ENCODE measurements at places on chromosomes 3 and 15.

DNA sequence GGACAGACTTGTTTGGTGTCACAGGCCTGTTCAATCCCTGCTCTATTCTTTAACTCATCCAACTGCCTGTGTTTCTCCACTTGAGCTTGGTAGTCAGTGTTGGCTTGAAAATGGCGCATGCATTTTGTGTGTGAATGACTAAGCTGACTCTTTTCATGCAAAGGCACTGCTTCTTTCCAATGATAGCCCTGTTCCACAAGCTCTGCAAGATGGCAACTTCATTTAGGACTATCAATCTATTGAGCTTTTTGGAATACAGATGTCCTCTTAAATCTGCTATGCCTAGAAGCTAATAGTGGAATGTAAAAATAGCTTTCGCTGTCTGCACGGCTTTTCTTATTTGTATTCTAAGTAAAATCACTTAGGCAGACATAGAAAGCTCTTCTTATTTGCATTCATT is 33.6 kb upstream of the SYNPR start:
- no peak for DNase-seq

GRCh38 chr3:17639257-17639656 is 103.2 kb downstream of the TBC1D5 start:
- DNase-seq, result no peak

DNA sequence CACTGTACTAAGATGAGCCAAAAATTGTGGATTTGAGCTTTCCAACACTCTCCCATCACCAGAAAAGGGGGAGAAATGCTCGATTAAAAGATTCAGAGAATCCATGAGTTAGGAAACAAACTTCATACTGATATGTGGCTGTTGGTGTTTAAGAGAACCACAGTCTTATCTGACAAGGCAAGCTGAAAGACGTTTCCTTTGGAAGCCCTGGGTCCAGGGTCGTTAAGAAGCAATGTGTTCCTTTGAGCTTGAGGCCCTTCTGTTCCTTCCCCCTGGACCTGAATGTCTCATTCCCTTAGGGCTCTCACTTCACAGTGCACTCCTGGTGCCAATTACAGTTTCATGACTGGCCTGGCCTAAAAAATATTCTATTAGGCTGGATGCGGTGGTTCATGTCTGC is 524.8 kb upstream of the PPP2R3A start:
- no peak for DNase-seq

DNA sequence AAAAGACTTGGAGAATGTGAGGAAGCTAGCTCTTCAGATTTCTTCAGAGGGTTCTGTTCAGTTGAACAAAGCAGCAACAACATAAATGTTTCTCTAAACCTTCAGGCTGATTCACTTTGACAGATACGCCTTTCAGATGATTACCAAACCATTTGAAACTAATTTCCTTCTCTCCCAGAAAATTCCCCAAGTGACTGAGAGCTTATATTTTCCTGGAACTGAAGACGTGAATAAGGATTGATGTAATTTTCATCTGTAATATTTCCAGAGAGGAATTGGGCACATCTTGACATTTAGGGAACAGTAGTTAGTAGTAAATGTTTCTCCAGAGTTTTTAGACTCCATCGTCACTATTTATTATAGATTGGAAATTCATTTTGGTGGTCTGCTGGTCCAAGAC is 108.6 kb upstream of the AADACL2 start:
- DNase-seq, result no peak

- no peak for DNase-seq
Measured at GRCh38 chr3:28134792-28135375, 106.5 kb upstream of the CMC1 start.

DNA sequence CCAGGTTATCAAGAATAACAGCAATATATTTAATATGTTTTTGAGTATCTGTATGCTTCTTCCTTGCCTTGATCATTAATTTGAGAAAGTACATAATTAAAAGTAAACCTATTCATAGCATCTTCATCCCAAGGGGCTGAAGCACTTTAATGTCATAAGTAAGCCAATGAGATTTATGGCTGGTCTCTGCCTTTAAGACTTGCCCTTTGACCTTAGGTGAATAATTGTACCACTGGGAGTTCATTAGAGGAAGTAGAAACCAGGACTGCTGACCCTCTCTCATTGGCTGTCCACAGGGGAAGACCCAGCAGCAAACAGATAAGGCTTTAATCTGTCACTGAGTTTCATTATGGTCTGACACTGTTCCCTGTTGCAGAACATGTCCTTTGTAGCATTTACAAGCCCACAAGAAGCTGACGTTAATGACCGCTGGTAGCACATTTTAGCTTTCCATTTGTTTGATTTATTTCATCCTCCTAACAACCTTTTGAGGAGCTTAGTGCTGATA is 16.3 kb upstream of the ERC2 start:
- DNase-seq, result no peak

GRCh38 chr3:187247398-187247797 is 44.1 kb downstream of the MASP1 start:
- DNase-seq, result no peak

DNA sequence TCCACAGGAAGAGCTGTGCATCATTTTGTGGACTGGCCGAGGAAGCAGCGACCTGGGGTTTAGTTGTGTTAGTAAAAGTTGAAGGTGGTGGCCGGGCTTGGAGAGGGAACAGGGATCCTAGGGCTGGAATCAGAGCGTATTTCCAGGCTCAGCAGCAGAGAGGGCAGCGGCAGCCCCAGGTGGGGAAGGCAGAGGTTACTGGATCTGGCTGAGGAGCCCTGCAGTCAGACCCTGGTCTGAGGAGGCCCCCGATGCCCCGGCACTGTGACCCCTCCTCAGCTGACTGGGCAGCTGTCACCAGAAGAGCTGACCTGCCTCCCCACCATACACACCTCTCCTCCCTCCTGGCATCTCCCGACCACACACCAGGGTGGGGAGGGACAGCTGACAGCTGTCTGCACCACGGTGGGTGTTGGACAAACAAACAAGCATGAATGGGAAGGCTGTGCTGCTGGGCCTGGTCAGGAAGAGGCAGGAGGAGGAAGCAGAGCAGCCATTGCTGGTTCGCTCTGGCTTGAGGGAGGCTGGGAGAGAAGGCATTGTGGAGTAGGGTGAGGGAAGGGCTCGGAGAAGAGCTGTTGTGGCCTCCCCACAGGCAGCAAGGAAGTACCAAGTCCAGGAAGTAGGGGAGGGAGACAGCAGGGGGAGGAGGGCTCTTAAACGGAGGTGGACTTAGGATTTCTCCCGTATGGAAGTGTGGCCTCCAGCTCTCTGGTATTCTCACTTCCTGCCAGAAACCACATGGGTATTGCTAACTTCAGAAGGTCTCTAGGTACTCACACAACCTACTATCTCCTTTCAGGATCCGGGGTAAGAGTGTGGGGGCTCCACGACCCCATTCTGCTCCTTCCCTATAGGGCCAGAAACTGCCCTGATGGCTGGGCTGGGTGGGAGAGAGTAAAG is 49.5 kb upstream of the HACD2 start:
- no peak for DNase-seq

- no peak for DNase-seq
Measured at GRCh38 chr3:187000711-187001151, 70.4 kb downstream of the ST6GAL1 start.

GRCh38 chr15:62818691-62819090 is 223.9 kb upstream of the TPM1 start:
- DNase-seq, result no peak
